CD4-positive, alpha-beta T cell treated with Interleukin-15 for 1 hour (primary cell): ENCODE measurements at places on chromosomes 13 and 19.

- DNase-seq, result no peak
Observed at GRCh38 chr19:11749751-11750150, 11.0 kb upstream of the ZNF823 start.

GRCh38 chr13:110811771-110812120, 98.2 kb downstream of the ING1 start:
- DNase-seq, result no peak

GRCh38 chr13:100845128-100845757, 170.6 kb upstream of the TMTC4 start:
- no peak for DNase-seq

- no peak for DNase-seq
Observed at GRCh38 chr19:55368701-55369563, 1.3 kb downstream of the IL11 start.

- no peak for DNase-seq
Observed at GRCh38 chr13:110334256-110334655, 27.2 kb downstream of the COL4A2 start.

DNA sequence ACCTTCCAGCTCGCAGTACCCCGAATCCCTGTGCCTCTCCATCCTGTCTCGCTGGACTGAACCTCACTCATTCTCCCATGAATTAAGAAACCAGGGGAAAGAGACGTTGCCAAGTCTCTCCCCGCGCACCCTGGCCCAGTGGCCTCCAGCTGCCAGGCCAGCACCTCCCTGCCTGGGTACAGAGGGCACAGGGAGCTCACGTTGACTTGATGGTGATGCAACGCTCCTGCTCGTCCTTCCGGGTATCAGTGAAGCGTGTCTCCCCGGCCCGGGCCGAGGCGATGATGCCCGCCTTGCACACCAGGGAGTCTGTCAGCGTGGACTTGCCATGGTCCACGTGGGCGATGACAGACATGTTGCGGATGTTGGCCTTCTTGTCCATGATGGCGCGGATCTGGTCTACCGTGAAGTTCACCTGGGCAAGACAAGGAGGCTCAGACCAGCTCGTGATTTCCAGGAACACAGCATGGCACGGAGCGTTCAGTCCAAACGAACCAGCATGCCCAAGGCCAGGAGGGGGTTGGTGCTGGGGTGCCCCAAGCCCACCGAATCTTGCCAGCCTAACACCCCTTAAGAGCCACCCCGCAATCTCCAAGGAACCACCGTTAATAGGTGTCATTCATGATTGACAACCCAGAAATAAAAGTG, 1.2 kb downstream of the EEF2 start:
- peak; percentile 28 for DNase-seq

DNA sequence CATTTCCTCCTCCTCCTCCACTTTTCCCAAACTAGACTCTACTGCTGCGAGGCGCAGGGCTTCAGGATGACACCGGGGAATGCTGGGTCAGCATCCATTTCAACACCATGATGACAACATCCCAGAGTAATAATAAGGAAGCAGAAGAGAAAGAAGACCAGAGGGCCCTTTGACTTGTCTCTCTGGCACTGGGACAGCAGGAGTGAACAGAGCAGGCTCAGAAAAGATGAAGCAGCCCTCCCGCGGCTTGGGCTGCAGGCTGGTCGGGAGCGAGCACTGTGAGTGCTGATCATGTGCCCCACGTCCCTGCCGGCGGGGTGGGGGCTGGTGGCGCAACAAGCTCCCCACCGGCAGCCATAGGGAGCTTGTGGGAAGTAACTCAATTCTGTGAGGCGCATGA, 30.5 kb downstream of the RANBP3 start:
- peak; percentile 59 for DNase-seq

GRCh38 chr13:60335531-60335930, 61.5 kb upstream of the TDRD3 start:
- no peak for DNase-seq

DNA sequence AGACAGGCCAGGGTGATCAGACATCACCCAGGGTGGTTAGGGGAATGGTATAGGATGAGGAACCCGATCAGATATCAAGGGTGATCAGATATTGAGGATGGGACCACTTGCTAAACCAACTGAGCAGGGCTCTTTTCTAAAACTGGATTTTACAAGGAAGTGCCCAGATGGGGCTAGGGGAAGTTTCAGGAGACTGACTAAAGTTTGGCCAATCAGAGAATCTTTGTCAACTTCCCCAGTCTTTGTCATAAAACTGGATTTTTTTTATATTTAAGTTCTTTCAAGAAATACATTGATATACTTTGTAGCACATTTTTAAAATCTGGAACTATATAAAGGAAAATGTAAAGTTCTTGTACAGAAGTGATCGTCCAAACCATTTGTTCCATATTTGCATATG, 30.5 kb upstream of the DLEU7 start:
- no peak for DNase-seq

DNA sequence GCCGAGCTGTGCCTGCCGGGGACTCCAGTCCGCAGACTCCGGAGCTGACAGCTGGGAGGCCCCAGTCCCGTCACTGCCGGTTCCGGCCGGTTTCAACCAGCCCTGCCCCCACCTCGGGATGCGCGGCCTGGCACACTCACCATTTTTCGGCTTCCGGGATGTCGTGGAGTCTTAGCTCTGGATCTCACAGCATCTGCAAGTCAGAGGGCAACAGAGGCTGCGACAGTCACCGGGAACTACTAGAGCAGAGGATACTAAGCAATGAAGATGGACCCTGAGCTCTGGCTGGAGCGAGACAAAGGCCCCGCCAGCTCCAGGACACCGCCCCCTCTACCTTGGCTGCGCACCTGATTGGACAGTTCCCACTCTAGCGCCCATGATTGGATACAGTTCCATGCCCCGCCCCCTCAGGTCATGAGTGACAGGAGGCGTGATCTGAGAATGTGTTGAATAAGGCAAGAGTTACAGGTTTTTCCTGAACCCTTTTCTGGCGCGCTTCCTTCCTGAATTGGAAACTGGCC, at the start of gene ZNF682:
Gene ZNF682, minus strand, starts transcription at position 303 of the 521 bp plus-strand sequence. Its CDS starts 160 bp downstream, at position 143.
- peak; percentile 93 for DNase-seq

GRCh38 chr13:44703371-44703770, 127.2 kb upstream of the TSC22D1 start:
- no peak for DNase-seq

DNA sequence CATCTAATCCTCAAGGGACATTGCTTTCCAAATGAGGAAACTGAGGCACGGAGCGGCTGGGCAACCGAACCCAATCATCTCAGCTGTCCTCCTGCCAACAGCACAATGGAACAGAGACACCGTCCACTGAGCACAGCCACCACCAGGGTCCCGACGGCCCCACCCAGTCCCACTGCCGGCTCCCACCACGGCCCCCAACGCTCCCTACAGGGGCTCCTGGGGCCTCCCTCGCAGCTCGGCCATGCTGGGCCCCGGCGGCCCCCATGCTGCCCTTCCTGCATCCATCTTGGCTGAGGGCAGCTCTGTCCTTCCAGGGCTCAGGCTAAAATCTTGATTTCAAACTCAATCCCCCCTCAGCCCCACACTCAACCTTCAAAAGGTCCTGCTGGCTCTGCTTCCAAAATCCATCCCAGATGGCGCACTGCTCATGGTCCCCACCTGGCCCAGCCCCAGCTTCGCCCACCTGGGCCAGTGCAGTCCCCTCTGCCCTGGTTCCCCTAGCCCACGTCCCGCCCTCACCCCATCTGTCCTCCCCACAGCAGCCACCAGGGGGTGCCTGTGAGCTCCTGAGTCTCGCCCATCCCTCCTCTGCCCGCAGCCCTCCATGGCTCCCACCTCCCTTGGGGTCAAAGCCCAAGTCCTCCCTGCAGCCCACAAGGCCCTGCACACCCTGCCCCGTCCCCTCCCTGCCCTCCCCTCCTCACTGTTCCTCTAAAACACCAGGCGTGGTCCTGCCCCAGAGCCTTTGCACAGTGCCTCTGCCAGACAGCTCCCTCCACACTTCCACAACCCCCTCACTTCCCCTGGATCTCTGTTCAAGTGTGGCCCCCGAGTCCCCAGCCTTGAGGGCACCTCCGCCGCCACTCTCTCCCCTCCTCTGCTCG, 7.9 kb downstream of the PIP5K1C start:
- no peak for DNase-seq

DNA sequence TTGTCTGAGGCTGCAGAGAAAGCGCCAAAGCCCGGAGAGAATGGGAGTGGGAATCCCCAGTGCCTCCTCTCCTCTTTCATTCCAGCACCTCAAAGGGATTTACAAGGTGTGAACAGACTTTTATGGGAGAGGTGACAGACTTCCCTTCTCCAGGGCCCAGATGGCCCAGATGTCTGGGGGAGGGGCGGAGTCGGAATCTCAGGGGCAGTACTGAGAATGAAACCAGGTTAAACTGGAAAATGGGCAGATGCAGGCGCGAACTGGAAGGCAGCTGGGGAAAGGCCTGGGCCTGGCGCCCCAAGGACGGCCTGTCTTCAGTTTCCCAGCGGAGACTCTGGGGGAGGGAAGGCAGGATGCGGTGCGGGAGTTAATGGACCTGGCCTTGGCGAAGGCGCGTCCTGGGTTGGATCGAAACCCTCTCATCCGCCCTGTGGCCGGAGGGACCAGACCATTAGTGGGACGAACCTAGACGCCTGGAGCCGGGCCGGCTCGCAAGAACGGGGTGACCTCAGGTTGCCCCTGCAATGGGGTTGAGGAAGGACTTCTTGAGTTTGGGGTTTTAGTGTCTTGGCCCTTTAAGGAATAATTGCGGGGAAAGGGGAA, 592 bp upstream of the TRIP10 start:
- DNase-seq, result no peak

DNA sequence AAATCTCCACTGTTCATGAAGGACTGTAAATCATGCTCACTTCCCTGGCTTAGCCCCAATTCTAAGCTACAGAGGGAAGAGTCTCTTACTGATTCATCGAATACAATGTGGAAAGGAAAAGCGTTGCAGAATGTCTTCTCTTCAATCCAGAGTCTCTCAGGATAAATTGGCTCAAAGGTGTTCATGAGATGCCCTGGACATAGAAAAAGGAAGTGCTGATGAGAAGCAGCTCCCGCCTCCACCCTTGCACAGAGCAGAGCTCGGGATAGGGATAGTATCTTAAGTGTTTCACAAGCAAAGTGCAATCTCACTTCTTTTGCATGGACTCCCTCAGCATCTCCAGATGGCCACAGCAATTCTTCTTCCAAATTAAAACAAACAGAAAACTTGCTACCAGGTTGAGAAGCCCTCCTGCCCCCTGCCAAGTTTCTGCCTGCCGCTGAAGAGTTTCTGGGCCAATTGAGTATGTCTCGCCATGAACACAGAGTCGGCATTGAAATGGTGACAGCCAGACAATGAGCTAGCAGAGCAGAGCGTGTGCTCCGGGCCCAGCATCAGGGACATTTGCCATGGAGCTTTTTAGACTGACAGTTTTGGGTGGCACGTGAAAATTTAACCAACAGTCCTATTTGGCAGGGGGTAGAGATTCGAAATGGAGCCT, 85.7 kb downstream of the C13orf42 start:
- no peak for DNase-seq

GRCh38 chr19:5615756-5616327, 6.7 kb downstream of the SAFB2 start:
- DNase-seq, result no peak

- DNase-seq, result no peak
Observed at GRCh38 chr19:11236324-11237301, 2.8 kb upstream of the ANGPTL8 start.

DNA sequence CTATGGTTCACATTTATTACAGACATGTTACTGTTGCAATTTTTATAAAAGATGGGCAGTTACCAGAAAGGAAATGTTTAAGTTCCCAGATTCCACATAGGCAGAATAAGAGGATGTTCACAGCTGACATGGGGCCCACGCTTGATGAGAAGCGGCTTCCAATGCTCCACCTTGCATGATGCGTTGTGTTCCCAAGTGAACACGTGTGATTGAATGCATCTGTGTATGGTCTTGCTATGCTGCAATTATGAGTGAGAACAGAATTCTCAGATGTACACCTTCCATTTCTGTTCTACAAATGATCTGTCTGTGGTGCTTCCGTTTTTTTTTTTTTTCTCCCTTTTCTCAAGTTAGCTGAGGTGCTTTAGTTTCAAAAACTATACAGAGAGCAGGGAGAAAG, 15.5 kb downstream of the UPF3A start:
- DNase-seq, result no peak

GRCh38 chr19:40584007-40584406, 7.3 kb downstream of the SHKBP1 start:
- DNase-seq, result no peak

GRCh38 chr19:35264268-35265125, 4.3 kb upstream of the USF2 start:
- no peak for DNase-seq

GRCh38 chr13:113210833-113211232, 1.4 kb downstream of the CUL4A start:
- no peak for DNase-seq

DNA sequence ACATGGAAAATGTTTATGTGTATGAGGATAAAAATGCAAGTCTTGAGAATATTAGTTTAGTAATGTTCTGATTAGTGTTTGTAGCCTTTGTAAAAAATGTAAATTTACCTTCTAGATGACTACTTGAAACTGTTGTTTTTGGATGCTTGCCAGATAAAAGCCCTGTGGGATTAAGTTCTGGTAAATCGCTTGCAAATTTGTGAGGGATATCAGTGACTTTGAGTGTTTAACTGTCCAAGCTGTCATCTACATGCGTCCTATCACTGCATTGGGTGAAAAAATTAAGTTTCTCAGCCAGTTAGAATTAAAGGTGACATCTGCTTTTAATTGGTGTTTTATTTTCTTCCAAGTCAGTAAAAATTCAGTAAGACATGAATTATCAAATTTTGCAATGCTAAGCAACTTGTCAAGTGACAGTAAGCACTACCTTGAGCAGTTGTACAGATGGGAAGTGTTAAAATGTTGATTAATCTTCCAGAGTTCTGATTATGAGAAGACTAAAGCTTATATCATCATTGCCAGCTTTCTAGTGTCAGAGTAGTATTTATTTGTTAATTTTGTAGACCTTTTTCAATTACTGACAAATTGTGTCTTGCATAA, 88.0 kb downstream of the PCCA start:
- DNase-seq, result no peak

- DNase-seq, result no peak
Observed at GRCh38 chr13:106474912-106475311, 60.5 kb downstream of the EFNB2 start.

- no peak for DNase-seq
Observed at GRCh38 chr13:96629331-96629730, 364.9 kb downstream of the OXGR1 start.

DNA sequence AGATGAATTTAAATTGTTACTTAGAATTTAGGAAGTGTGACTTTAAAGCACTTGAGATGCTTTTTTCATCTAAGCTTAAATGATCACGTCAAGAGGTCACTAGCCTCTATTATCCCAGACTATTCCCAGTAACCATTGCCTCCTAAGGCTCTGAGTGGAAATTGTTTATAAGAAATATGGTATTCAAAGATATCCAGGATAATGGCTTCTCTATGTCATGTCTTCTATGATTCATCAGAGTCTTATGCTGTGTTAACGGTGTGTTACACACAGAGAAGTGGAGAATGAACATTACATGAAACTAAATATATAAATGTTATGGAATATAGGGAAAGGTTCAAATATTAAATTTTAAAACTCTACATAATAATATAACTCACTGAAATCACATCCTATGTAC, 79.8 kb upstream of the NBEA start:
- no peak for DNase-seq
